ENCODE measurements at places on chromosomes 3 and 15.
A peak's percentile ranks its signal among the peaks of the same experiment; 100 is the strongest.

GRCh38 chr3:36991147-36991546 is 1.8 kb downstream of the EPM2AIP1 start:
- DNase-seq: no peak

- DNase-seq: no peak
Observed at GRCh38 chr3:77146004-77146403, 106.1 kb downstream of the ROBO2 start.

- DNase-seq: no peak
Observed at GRCh38 chr15:72758182-72758581, 25.4 kb downstream of the ADPGK start.

- no peak for DNase-seq
Observed at GRCh38 chr3:128585974-128586373, 64.6 kb downstream of the RPN1 start.

DNA sequence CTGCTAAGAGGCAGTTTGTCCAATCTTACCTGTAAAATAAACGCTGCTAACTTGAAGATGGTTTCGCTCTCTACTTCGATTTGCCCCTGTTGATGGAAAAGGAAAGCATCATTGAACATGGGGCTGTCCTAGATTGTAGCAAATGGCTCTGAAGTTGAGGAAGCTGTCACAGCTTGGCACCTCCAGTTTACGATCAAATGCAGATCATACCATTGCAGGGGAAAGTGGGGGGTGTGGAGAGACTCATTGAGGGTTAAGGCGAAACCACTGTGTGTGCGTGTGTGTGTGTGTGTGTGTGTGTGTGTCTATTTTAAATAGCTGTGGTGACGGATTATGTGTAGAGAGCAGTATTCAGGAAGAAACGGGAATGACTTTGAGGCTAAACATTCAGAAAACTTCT is 127.6 kb upstream of the LMOD3 start:
- DNase-seq: peak; percentile 39

- DNase-seq: no peak
Observed at GRCh38 chr15:69509131-69509530, 56.5 kb downstream of the RPLP1 start.

- DNase-seq: no peak
Observed at GRCh38 chr15:90819850-90820249, 48.5 kb upstream of the FURIN start.

- no peak for DNase-seq
Observed at GRCh38 chr15:57827021-57827420, 120.5 kb downstream of the POLR2M start.

DNA sequence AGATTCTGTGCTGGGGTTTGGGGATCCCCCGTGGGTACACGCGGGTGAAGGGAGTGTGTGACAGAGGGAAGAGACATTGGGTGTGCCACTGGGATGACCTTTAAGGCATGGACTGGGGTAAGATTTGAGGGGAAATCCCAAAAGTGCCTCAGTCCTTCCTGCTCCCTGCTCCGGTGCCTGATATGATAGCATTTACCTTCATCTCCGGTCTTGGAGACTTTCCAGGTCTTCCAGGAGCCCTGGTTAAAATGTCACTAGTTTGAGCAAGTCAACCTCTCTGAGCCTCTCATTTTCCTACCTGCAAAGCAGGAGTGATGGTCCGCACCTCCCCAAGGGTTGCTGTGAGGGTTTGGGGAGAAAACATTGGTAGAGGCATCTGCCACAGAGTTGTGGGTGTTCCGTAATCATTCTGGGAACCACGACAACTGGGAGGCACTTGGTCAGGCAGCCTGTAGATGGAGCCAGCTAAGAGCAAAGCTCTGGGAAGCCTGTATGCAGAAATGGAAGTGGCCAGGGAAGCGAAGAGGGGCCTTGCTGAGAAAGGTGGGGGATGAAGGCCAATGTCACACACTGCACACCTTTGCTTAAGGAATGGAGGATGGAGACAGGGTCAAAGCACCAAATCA is 33.9 kb upstream of the KIF23 start:
- no peak for DNase-seq

DNA sequence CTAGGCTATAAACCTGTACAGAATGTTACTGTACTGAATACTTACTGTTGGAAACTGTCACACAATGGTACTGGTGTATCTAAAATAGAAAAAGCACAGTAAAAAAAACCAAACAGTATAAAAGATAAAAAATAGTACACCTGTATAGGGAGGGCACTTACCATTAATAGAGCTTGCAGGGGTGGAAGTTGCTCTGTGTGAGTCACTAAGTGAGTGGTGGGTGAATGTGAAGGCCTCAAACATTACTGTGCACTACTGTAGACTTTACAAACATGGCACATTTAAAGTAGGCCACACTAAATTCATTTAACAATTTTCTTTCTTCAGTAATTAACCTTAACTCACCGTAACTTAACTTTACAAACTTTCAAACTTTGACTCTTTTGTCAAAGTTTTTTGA is 22.0 kb downstream of the B3GALNT1 start:
- peak; percentile 43 for DNase-seq

DNA sequence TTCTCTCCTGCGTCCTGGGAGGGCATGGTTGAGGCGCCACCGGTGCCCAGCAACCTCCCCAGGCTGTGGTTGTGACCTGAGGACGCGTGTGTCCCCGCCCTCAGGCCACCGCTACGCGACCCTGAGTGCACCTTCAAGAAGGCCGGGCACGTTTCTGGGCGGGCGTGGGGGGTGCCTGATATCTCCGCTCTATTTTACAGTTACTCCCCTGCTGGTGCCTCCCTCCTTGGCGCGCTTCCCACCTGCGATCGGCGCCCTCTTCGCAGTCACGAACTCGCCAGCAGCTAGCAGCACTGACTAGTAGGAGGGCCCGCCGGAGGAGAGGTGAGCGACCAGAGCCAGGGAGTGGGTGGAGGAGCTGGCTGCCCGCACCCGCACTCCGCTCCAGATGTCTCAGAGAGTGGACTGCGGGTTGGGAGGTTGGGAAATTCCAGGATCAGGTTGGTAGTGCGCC is 43.2 kb upstream of the POLG start:
- no peak for DNase-seq

DNA sequence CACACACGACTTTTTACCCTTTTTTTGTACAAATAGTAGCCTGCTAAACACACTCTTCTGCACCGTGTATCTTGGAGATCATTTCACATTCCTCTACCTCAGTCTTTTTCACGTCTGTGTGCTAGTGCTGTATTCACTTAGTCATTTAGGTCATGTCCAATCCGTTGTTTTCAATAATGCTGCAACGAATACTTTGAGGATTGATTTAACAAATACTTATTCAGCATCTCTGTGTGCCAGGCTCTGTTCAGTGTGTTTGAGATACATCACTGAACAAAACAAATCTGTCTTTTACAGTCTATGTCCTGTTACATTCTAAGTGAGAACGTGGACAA is 882 bp downstream of the JMJD7 start:
- DNase-seq: no peak

DNA sequence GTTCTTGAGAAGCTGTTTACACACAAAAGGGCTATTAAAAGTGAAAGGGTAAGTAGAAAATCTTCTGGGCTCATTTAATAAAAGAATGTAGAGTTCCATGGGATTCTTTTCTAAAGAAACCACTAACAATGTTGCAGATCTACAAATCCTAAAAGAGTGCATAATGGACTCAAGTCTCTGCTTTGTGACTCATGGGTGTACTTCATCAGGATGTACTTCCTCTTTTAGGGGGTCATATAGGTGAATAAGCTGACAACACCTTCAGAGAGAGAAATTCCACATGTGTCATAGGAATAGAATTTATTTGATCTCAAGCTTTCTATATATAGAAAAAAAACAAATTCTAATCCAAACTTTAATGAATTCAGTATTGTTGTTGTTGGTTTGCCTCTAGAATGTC is 355.5 kb downstream of the TIGIT start:
- DNase-seq: no peak

DNA sequence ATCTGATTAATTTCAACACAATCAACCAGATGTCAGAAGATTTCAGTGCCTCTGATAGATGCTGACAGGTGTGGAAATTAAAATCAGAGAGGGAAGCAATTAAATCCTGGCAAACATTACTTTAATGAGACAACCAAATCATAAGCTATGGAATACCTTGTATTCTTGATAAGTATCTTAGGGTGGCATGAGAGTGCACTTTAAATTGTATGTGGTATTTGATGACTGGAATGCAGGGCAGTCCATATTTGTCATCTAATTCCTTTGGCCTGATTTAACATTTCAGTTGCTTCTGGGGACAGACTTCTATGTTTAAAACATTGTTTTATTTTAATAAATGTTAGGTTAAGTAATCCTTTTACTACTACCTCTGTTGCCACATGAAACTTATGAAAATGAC is 184.1 kb downstream of the LPP start:
- no peak for DNase-seq

GRCh38 chr3:8981296-8981695 is 18.0 kb upstream of the RAD18 start:
- no peak for DNase-seq

- DNase-seq: no peak
Observed at GRCh38 chr15:81485806-81486205, 111.8 kb upstream of the TMC3 start.

GRCh38 chr3:138638641-138639040 is 30.1 kb downstream of the FAIM start:
- no peak for DNase-seq

DNA sequence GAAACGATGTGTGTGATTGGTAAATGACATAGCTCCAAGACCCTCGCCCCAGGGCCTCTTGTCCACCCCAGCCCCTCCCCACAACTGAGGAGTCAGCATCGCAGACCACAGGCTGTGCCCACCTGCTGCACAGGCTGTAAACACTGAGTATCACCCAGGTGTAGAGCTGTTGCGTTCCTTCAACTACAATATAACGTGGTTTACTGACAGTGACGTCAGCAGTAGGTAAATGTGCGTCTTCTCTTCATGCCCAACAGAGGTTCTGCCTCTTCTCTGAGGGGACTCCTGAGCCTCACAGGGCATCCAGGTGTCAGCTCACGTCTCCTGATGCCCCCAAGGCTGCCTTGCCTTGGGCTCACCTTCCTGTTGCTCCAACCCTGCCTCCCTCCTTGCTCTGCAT is 395.1 kb downstream of the CACNA2D3 start:
- DNase-seq: no peak

DNA sequence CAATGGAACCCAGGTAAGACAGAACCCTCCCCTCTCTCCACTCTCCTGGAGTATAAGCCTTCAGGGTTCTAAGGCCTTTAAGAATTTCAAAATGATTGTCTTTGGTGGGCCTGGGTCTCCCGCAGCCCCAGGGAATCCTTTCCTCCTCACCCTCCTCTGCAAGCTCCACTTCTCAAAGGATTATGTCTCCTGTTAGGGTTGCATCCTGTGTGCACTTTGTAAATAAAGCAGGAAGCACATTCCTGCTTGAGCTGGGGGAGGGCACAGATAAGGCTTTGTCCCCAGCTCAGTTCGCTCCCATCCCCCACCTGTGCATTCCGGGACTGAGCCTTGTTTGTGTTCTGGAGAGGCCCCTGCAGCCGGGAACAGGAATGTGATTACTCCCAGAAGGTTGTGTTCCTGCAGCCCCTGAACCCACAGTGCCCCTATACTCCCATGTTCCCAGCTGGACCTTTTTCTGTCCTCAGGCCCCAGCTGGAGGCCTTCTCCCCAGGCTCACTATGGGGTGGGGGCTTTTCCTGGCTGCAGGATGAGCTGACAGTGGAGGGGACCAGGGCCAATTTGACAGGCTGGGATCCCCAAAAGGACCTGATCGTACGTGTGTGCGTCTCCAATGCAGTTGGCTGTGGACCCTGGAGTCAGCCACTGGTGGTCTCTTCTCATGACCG is 9.5 kb downstream of the TYRO3 start:
- peak; percentile 79 for DNase-seq

- no peak for DNase-seq
Observed at GRCh38 chr3:189394599-189395121, 222.9 kb downstream of the TPRG1 start.

DNA sequence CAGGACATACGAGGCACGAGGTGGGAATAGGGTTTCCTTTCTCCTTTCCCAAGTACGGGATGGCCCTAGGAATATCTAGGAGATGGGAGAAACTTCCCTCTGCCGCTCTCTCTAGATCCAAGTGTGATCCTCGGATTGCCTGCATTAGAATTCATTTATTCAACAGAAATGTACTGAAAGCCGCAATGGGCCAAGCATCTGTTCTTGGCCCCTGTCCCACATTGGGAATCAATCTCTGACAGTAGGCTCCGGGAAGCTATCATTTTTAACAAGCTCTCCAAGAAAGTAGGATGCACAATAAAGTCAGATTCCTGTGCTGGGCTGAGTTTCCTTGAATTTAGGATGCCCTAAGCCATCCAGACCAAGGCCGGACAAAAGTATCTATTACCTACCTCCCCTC is 37.2 kb upstream of the CA12 start:
- DNase-seq: no peak

GRCh38 chr15:33163816-33164215 is 30.7 kb downstream of the FMN1 start:
- no peak for DNase-seq

- DNase-seq: no peak
Observed at GRCh38 chr15:94917068-94917467, 685.7 kb downstream of the MCTP2 start.

DNA sequence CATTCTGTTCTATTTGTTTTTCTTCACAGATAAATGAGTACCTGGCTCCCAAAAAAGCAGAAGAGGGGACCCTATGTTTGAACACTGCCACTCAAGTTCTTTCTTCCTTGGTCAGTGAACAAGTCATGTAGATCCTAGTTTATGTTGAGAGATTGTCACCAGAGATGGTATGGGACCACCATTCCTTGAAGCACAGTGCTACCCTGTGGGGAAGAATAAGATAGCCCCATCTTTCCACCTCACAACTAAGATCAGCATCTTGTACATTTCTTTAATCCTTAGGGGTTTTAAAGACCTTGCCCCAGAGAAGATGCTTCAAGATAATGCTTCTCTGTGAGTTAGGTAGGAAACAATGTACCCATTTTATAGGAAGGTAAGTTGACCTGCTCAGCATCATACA is 233.5 kb upstream of the WNT5A start:
- DNase-seq: no peak

DNA sequence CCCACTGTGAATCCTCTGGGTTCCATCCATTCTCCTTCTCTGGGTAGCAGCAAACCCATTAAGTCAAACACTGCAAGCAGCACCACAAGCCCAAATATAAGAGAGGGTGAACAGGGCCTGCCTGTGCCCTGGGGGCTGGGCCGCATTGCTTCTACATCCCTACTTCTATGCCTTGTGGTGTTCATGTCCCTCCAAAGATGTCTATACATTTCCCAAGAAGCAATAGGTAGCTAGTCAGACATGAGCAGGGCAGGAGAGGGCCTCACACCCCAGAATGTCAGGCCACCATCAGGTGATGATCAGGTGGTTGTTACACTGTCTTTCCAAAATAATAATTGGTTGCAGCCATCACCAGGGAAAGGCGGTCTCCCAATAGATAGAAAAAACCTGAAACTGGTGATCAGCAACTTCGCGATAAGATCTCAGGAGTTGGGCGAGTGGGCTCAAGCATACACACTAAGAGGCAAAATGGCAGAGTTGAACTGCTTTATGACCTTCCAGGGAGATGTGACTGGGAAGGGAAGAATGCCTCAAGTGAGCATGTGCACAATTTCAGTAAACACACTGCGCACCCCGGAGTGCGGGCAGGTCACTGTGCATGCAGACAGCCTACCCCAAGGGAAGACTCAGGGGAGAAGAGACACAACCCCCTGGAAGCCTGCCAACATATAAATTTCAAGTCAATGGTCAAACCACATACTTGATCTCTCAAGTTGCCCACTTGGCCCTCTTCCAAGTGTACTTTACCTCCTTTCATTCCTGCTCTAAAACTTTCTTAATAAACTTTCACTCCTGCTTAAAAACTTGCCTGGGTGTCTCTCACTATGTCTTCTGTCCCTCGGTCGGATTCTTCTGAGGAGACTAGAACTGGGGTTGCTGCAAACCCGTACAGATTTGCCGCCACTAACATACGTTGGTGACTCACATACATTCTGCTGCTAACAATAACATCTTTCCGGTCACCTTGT is 39.9 kb downstream of the KLF15 start:
- DNase-seq: no peak

All from head of caudate nucleus (tissue), 42 donors.